ENCODE measurements at places on chromosomes 16 and 17.

DNA sequence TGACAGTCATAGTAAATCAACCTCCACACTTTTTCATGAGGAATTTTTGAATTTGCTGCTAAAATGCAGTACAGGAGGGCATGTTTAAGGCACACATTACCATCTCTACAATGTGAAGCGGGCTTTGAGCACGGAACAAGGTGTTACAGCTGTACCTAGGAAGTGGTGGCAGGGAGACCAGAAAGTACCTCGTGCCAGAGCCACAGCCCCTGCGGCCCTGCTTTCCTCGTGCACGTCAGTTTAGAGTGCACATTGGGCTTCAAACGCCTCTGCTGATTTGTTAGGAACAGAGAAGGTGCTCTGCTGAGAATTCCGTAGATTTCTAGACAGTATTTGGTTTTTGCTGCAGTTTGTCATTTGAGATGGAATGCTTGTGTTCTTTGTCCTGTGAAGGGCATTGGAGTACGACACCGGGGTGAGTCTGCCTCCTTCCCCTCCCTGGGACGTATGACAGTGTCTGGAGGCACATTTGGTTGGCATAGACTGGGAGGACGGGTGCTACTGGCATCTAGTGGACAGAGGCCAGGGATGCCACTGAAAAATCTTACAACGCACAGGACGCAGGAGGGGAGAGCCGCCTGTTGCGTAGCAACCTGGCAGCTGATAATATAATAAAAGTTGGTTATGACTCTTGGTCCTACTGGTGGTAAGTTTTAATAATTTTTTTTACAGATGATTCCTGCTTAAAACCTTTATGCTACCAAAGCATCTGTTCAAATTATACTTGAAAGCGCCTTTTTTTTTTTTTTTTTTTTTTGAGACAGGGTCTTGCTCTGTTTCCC is 9.1 kb downstream of the FOXK2 start:
- no peak for DNase-seq

GRCh38 chr17:14198013-14198412 is 38.6 kb downstream of the CDRT15 start:
- DNase-seq: no peak

DNA sequence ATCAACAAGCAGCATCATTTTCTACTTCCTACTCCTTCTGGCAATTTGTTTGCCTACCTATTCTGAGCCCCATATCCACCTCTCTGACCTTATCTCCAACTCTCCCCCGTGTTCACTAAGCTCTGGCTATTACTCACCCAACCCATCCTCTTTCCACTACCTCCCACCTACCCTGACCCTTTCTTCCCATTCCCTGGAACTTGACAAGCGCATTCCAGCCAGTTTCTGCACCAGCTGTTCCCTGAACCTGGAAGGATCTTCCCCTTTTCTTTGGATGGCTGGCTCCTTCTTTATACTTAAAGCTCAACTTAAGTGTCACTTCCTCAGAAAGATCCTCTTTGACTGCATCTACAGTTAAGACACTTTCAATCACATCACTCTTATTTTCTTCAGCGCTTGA is 2.2 kb downstream of the DCUN1D3 start:
- no peak for DNase-seq

- DNase-seq: no peak
Observed at GRCh38 chr17:35051579-35052240, 11.8 kb downstream of the RFFL start.

GRCh38 chr16:822174-822908 is 21.8 kb upstream of the GNG13 start:
- DNase-seq: no peak

DNA sequence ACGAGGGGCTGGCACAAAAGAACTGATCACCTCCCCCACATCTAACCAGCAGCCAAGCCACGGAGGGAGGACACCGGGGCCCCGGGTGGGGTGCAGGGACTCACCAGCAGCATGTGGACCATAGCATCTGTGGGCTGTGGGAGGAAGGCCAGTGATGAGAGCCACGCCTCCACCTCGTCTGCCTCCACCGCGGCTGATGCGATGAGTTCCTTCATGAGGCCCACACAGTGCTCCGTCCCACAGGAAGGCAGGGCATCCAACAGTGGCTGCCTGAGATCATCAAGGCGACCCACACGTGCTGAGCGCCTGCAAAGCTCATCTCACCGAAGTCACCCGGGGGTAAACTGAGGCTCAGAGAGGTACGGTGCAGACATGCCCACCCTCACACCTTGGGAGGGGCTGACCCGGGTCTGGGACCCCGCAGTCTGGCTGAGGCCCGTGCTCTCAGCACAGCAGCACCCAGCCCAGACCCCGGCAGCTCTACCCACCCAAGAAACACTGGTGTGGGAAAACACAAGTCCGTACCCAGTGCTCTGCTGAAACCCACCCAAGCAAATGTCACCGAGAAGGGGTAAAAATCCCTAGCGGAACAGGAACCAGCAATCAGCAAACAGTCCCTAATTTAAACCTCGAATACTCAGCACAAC is 85.9 kb downstream of the LITAF start:
- no peak for DNase-seq

DNA sequence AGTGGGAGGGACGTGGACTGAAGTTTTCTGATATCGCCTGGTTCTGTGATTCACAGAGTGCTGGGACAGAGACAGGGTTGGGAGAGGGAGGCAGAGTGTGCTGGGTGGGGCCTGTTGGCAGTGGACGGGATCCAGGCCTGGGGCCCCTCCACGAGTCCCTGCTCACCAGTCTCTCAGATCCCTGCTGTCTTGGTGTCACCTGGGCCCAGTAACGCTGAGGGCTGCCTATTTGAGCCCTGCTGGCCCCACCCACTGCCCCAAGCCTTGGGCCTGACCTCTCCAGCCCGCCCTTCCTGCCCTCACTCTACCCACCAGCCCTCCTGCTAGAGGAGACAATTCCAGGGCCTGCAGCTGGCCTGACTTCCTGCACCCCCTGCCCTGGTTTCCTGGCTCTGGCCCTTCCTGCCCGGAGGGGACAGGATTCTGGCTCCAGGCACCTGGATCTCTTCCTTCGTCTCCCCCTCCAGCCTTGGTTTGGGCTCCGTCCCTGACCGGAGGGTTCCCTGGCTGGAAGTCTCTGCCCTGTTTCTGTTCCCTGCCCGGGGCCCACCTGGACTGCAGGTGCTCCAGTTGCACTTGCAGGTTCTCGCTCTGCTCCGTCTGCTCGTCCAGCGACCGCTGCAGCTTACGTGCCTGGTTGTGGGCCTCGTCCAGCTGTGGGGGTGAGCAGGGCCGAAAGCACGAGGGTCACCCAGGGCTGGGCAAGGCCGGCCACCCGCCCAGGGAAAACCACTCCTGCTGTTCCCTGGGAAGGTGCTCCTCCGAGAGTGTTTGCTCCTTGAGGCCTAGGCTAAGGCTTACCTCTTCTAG is 21.4 kb downstream of the CCDC102A start:
- no peak for DNase-seq

- DNase-seq: no peak
Observed at GRCh38 chr17:74018115-74018514, 185.4 kb upstream of the RPL38 start.

DNA sequence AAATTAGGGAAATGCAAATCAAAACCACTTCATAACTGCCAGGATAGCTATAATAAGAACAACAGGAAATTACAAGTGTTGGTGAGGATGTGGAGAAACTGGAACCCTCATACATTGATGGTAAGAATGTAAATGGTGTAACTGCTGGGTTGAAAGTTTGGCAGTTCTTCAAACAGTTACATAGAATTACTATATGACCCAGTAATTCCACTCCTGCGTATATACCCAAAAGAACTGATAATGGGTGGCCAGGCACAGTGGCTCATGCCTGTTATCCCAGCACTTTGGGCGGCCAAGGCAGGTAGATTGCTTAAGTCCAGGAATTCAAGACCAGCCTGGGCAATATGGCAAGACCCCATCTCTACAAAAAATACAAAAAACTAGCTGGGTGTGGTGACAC is 4.5 kb upstream of the CMTM4 start:
- no peak for DNase-seq

DNA sequence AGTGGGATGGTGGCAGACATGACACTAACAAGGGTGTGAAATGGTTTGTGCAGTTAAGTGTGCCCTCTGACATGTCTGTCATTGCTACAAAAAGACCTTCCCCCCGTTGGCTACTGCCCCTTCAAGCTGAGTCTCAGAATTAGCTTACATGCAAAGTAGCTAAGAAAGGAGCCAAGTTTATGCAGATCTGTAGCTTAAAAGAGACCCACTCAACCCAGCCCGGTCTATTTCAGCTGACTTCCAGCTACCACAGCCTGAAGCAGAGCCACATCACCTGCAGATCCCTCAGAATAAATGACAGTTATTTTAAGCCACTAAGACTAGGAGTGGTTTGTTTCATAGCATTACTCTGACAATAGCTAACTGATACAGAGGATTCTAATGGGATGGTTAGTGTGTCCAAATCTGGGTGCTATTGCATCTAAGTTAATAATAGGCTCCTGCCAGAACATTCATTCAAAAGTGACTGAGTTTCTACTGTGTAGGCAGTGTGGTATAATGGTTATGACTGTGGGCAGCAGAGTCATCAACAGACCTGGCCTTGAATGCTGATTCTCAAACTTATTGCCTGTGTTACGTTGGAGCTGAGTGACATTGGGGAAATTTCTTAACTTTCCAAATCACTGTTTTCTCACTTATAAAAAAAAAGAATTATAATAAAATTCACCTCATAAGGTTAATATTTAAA is 11.7 kb downstream of the C17orf67 start:
- no peak for DNase-seq

- no peak for DNase-seq
Observed at GRCh38 chr16:88746506-88746905, 38.5 kb downstream of the PIEZO1 start.

DNA sequence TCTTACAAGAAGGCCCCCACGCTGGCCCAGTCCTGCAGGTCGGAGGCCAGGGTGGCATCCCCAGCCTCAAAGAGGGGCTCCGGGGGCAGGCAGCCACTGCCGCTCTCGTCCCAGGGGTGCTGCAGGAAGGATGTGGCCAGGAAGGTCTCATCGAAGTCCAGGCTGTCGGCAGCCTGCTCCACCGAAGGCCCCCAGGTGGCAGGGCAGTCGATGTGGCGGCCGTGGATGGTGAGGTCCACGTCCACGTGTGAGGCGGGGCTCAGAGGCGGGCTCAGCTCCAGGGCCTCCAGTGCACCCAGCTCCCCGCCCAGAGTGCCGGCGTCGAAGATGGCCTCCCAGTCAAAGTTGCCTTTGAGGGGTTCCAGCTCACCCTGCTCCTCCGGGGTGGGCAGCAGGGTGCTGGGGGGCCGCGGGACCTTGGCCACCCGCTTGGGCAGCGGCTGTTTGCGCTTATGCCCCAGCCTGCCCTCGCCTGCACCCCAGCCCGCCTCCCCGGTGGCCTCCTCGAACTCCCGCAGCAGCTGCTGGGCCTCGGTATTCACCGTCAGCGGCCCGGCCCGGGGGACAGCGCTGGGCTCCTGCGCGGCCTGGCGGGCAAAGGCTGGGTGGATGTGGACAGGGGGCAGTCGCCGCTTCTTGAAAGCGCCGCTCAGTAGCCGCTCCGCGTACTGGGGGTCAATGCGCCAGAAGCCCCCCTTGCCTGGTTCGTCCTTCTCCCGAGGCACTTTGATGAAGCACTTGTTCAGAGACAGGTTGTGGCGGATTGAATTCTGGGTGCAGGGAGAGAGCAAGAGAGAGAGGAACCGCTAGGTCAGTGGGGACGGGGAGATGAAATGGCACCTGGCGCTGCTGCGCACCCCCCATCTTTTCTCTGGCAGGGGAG is 3.5 kb downstream of the FOXJ1 start:
- no peak for DNase-seq

- DNase-seq: no peak
Observed at GRCh38 chr16:728890-729744, 2.2 kb downstream of the HAGHL start.

DNA sequence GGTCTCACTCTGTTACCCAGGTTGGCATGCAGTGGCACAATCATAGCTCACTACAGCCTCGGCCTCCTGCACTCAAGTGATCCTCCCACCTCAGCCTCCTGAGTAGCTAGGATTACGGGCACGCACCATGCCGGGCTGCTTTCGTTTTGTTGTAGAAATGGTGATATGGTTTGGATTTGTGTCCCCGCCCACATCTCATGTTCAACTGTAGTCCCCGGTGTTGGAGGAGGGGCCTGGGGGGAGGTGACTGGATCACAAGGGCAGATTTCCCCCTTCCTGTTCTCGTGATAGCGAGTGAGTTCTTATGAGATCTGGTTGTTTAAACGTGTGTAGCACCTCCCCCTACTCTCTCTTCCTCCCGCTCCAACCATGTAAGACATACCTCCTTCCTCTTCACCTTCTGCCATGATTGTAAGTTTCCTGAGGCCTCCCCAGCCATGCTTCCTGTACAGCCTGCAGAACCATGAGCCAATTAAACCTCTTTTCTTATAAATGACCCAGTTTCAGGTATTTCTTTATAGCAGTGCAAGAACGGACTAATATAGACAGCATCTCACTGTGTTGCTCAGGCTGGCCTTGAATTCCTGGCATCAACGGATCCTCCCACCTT is 6.0 kb downstream of the PDZD9 start:
- no peak for DNase-seq

DNA sequence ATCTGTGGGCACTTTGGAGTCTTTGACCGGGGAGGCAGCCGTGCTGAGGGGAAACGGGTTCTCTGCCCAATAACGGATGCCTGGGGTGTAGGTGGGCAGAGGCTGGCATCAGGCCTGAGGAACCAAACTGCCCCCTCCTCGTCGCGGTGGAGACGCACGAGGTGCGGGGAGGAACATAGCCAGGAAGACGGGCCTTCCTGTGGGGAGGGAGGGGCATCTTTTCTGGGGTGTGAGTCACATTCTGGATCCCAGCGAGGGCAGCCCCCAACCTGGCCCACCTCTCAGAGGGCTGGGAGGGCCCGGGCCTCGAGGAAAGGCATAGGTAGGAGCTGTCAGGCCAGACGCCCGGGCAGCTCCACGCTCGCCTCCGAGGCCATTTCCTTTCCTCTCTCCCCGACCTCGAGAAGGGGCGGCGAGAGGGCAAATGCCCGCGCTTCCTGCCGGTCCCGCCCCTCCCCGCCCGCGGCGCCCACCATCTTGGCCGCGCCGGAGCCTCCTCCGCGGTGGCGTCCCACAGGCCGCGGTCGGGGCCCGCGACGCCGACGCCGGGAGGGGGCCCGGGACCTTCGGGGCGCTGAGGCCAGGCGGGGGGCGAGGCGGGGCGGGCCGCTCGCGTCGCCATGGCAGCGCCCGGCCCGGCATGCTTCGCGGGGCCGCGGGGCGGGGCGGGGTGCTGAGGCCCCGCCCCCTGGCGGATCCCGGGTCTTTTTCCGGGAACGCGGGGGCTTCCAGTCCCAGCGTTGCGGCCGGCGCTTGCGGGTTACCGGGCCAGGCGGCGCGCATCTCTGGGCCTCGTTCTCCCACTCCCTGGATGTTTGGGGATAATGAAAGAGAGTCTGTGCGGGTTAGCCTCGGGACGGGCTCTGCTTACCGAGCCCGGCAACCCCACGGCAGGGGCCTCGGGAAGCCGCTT is 13.2 kb downstream of the RAI1 start:
- DNase-seq: no peak

GRCh38 chr17:42198897-42199296 is 4.6 kb upstream of the GHDC start:
- DNase-seq: no peak

- DNase-seq: no peak
Observed at GRCh38 chr17:1839516-1839915, 9.7 kb downstream of the RPA1 start.

- DNase-seq: no peak
Observed at GRCh38 chr16:583470-583814, 6.4 kb upstream of the RAB40C start.

- DNase-seq: no peak
Observed at GRCh38 chr17:77142689-77143088, 1.9 kb downstream of the SEC14L1 start.

GRCh38 chr17:67063141-67063540 is 18.8 kb downstream of the CACNG1 start:
- no peak for DNase-seq

GRCh38 chr17:7839876-7840261 is 5.9 kb downstream of the KDM6B start:
- DNase-seq: no peak

- peak; percentile 68 for DNase-seq
Observed at GRCh38 chr16:12062343-12063003, 85.9 kb downstream of the SNX29 start.

All from AG09319 (cell line).